ENCODE measurements at places on chromosomes 5 and 9. TPM values are rescaled to one million over a fixed set of nuclear protein-coding genes. Genes with fewer than 3 reads are reported as not detected.

Gene SLC46A2
- total RNA-seq: not detected

Gene SLC4A9
- not detected for total RNA-seq

Gene C5orf52
- not detected for total RNA-seq

DNA sequence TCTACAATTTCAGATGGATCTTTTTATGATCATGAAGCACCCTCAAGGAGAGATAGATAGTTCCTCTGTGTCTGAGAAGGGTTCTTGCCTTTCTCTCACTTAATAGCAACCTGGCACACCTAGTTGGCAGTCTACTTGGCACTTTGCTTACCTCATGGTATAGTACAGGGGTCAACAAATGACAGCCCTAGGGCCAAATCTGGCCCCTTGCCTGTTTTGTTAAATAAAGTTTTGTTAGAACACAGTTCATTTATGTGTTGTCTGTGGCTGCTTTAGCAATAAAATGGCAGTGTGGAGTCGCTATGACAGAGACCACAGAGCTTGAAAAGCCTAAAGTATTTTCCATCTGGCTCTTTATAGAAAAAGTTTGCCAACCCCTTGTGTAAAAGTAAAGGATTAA lies 119.3 kb upstream of the CPEB4 start:
- no peak for DNase-seq

DNA sequence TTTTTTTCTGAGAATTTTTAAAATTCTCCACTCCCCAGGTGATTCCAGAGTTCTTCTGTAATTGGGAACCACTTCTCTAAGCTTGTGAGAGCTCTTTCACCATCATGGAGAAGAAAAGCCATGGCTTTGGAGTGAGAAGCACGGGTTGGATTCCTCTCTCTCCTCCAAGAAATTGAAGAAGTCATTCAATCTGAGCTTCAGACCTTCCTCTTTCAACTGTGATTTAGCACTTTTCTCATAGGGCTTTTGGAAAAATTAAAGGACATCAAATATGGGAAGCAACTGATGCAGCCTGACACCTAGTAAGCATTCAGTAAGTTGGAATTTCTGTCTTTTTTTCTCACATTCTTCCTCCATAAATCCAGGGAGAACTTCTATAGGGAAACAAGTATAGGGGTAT lies 580.4 kb upstream of the KLF4 start:
- no peak for DNase-seq

GRCh38 chr9:133691626-133692363 lies 46.4 kb downstream of the SARDH start:
- no peak for DNase-seq

DNA sequence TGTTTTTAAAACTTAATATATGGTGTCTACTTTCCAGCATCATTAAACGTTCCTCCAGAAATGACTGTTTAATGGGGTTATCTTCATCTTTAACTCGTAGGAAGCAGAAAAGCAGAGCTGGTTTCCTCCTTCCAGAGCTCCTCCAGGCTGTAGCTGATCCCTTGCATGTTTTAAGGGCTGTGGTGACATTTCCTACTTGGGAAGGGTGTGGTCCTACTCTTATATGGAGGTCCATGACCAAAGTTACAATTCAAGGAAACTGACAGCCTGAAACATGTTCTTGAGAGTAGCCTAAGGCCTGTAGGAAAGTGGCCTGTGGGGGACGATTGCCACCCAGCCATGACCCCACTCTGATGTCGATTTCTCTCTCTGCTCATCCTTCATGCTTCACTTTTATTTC lies 297.1 kb downstream of the GADD45G start:
- DNase-seq: no peak

GRCh38 chr5:18393565-18394442 lies 759.5 kb downstream of the TAF11L14 start:
- peak; percentile 37 for DNase-seq

- DNase-seq: no peak
Observed at GRCh38 chr9:135243201-135244190, 156.0 kb downstream of the OLFM1 start.

DNA sequence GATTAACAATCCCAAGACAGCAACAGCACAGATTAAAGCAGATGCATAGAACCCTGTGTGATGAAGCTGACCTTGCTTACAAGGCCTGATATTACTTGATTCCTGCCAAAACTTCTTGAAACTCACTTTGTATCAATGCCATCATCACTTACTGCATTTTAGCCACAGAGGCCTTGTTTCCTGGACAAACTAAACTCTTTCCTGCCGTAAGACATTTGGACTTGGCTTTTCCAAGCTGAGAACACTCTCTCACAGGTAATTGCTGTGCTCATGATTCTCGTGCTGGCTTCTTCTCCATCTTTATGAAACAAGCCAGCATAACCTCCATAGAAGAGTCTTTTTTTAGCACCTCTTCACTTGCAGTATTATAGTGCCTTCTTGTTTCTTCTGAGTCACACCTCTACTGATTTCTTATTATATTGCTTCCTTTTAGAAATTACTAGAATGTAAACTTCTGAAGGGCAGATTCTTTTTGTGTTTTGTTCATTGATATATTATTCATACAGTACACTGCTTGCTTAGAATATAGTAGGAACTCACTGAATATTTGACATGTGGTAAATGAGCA lies 456.5 kb upstream of the ZNF608 start:
- DNase-seq: no peak

- DNase-seq: no peak
Observed at GRCh38 chr5:28404363-28405071, 1366.1 kb upstream of the CDH9 start.

GRCh38 chr5:65768723-65769346 lies 46.8 kb downstream of the NLN start:
- no peak for DNase-seq

DNA sequence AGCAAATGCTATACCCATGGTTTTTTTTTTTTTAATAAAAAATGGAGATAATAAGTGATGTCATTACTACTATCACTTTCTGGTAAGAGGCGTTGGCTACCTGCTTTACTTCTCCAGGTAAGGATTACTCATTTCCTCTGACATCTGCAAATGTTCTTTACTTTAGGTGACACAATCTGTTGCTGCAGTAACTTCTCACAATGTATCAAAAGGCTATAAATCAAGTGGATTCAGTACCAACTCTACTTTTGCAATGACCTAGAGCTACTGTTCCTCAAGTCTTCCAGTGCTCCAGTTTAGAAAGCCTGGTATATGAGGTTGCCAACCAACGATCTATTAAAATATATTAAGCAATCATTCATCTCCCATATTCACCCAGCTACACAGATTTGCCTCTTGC lies 129.1 kb downstream of the PLK2 start:
- no peak for DNase-seq

- DNase-seq: no peak
Observed at GRCh38 chr9:16193066-16193465, 640.2 kb downstream of the CCDC171 start.

DNA sequence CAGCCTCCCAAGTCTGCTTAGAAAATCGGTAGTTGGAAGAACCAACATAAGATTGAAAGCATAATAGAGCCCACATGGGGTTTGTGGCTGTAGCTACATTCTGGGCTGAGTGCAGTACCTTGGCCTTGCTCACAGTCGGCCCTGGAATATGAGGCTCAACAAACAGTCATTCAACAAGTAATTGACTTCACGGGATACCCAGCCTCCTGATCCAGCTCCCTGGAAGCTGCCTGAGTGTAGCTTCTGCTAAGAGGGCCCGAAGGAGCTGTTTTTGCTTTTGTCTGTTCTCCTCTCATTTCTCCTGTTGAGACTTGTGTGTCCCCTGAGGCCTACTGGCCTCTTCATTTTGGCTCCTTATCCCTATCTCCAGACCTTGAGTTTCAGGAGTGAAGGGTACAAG lies 170.7 kb downstream of the HSPA4 start:
- no peak for DNase-seq

- no peak for DNase-seq
Observed at GRCh38 chr9:100219347-100219746, 120.3 kb downstream of the INVS start.

DNA sequence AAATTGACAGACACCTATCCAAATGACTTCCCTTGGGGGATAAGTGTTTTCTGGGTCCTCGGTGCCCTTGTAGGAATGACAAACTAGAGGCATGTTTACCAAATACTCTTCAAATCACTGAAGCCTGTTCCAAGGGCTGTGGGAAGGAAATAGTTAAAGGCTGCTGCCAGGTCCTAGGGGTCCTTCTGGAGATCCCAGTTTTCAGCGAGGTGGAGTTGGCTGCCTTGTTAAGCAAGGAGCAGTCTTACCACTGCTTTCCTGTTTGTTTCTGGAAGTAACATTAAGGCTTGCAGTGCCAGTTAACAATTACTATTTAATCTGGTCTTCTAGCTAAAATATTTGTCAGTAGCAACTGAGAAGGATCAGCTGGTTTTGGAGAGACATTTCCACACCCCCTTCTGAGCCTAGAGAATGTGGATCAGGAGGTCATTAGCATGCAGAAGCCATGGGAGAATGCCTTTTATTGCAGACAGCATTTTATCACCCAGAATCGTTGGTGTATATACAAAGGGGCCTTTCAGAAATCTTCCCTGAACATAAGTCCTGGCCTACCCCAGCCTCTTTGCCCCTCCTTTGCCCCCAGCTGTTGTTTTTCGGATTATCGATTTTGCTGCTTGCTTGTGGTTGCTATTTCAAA lies 238.8 kb downstream of the DMAC1 start:
- DNase-seq: no peak

DNA sequence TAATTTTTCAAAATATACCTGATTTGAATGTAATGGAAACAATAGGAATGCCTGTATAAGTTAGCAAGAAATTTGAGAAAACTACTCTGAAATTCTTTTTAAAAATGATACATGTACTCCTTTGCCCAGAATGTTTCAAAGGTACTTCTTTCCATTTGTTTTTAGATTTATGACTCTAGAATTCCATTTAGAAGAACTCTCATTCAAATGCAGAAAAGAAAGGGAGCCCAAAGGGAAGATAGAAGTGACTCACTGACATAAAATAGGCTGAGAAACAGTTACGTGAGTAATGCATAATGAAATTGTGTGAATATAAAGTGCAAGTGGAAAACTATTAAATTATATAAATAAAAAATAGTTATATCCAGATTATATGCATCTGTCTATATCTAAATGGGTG lies 926.3 kb downstream of the TAF11L14 start:
- DNase-seq: no peak

- no peak for DNase-seq
Observed at GRCh38 chr9:135090547-135090946, 3.1 kb downstream of the OLFM1 start.

GRCh38 chr5:7714119-7714518 lies 136.8 kb downstream of the CFAP90 start:
- no peak for DNase-seq

DNA sequence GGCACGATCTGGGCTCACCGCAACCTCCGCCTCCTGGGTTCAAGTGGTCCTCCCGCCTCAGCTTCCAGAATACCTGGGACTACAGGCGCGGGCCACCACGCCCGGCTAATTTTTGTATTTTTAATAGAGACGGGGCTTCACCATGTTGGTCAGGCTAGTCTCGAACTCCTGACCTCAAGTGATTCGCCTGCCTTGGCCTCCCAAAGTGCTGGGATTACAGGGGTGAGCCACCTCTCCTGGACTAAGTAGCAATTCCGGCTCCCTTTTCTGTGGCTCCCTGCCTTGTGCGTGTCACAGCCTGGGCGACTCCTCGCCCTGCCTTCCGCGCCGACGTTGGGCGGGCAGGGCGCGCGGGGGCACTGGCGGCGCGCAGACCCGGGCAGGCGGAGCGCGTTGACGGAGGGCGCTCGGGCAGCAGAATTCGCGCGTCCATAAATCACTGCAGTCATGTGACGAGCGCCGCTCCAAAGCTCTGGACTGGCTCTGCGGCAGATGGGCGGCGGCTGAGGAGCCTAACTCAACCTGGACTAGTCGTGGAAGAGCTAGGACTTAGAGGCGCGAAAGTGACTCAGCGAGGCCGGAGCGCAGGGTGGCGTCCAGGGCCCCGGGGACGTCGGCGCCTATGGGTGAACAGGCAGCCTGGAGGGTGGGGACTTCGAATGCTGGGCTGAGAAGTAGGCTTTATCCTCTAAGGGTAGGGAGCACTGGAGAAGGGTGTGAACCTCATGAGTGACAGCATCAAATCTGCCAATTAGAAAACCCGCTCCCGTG lies 1.4 kb upstream of the CIZ1 start:
- DNase-seq: peak; percentile 77

DNA sequence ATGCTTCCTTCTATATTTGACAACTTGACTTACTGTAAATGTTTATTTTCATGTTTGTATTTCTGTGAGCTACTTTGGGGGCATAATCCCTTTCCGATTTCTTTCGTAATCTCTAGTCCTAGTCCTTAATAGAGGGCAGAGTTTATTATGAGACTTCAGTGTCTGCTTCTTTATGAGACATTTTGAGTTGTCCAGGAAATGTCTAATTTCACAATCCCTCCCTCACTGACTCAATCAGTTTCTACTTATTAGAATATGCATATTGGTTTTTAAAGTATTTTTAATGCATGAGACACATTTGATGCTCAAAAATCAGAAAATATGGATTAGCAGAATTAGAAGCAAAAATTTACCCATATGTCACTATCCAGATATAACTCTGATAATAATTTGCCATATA lies 160.9 kb downstream of the FOCAD start:
- no peak for DNase-seq

DNA sequence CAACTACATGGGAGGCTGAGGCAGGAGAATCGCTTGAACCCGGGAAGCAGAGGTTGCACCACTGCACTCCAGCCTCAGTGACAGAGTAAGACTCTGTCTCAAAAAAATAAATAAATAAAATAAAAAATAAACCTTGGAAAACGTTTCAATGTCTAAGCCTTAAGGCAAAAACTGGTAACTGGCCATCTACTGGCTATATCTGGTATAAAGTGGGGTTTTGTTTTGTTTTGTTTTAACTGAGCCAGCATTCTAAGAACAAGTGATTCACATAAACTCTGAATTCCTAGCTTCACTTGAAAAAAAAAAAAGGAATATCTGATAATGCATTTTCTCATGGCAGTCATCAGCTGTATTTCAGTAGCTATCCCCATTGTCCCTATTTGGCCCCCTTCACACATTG lies 126.1 kb upstream of the EFNA5 start:
- DNase-seq: no peak

Measured in kidney epithelial cell (primary cell).